ENCODE measurements at places on chromosomes 3 and 15.
A peak's percentile ranks its signal among the peaks of the same experiment; 100 is the strongest.

GRCh38 chr3:63998852-63999754 lies 24.2 kb downstream of the PSMD6 start:
- DNase-seq: no peak

- no peak for DNase-seq
Observed at GRCh38 chr3:66039590-66039887, 821 bp upstream of the MAGI1 start.

GRCh38 chr3:61562042-61562720 lies 810 bp downstream of the PTPRG start:
- DNase-seq: no peak

GRCh38 chr3:128585189-128585588 lies 65.4 kb downstream of the RPN1 start:
- no peak for DNase-seq

- DNase-seq: no peak
Observed at GRCh38 chr3:48997714-48998637, 7.9 kb downstream of the P4HTM start.

DNA sequence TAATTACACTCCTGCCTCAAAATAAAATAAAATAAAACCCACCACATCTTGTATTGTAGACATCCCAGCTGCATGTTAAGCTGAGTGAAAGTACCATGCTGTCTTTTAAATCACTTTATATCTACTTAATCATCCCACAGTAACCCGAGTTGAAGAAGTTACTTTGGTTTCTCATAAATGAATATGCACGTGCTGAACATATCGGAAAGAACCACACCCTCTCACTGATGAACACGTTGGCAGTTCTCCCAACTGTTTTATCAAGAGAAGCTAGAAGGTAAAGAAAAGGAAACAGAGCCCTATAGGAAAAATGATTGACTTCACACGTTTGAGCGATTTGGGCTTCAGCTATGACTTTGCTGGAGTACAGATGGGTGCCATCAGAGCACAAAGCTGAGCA lies 15.9 kb upstream of the TM4SF19 start:
- DNase-seq: no peak

- no peak for DNase-seq
Observed at GRCh38 chr15:98169551-98169950, 209.0 kb downstream of the ARRDC4 start.

DNA sequence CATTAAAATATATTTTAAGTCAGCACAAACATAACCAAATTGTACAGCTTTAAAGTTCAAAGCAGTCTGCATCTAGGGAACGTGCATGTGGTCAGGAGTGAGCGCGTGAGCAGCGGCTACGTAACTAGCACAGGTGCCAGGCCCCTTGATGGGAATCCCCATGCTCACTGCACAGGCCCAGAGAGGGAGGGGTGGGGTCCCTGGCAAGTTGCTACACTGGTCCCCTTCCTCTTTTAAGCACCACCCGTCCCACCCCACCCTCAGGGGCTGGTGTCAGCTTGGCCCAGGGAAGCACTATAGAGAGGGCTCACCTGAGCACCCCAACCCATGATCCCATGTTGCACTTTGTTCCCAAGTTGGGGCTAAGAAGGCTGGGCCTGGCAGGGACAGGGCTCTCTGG lies 835 bp upstream of the GMPPB start:
- DNase-seq: no peak

DNA sequence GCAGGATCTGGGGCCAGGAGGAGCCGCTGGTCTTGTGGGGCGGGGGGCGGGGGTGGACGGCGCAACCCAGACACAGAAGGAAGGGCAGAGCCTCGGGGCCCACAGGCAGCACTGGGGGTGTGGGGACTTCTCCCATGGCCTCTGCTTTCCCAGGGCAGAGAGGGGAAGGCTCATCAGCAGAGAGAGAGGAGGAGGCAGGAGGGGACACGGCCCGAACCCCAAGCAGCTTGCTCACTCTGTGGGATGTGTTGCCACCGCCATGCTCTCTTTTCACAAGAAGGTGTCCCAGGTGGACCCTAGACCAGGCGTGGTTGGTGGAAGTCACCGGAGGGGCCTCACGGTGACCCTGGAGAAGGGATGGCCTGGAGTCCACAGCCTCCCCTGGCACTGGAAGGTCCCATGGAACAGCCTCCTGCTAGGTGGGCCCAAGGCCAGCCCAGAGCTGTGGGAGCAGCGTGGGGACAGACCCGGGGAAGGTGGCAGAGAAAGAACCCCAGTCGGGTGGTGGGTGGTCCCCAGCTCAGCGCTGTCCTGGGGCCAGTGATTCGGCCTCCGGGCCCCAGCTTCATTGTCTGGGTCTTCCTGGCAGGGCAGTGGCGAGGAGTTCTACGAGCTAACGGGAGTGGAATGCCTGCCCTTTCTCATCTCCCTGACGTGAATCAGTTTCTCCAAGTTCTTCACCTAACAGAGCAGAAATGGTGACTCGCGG lies 46.8 kb upstream of the PCSK6 start:
- DNase-seq: no peak

GRCh38 chr15:41182266-41182665 lies 48.3 kb downstream of the EXD1 start:
- no peak for DNase-seq

- no peak for DNase-seq
Observed at GRCh38 chr3:143295201-143296080, 175.9 kb downstream of the CHST2 start.

- peak; percentile 88 for DNase-seq
Observed at GRCh38 chr3:148101061-148101460, 596.6 kb upstream of the AGTR1 start.

GRCh38 chr3:115628075-115628412 lies 4.7 kb downstream of the GAP43 start:
- no peak for DNase-seq

DNA sequence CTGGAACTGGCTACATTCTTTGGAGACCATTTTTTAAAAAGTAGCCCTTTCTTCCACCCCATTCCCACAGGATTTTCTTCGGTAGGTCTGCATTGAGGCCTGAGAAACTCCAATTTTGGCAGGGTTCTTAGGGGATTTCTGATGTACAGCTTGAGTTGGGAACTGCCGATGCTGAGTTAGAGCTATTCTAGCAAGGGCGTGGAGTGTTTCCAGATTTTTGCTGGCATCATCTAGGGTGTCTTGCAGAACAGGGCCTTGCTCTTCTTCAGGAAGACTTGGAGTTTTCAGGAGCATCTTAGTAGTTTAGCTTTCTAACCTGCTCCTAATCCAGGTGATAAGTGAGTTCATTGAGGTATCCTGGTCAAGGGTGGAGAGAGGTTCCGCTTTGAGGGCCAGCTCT lies 41.0 kb downstream of the SV2B start:
- DNase-seq: no peak

DNA sequence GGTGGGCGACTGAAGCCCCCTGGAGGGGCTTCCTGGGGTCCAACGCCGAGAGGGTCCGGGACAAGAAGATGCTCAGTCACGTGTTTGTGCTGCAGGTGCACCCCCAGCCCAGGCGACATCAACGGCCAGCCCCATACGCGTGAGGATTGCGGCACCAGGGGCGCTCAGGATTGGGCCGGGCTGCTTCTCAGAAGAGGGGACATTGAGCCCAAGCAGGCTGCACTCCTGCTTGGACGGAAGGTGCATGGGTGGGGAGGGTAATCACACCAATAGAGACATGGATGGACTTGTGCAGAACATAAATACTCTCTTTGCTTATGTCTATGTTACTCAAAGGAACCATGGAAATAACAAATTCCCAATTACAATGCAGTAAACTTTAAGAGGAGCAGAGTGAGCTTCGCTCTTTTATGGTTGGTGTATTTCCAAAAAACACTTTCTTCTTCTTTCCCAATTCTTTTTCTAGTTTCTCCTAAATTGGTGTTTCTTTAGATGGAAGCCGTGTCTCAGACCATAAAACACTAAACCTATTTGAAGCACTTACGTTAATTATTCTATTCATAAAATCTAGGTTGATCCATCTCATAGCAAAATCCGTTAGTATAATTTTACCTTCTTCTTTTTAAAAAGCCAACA lies 182.7 kb downstream of the GOLGA6L6 start:
- DNase-seq: no peak

- no peak for DNase-seq
Observed at GRCh38 chr15:57541271-57541670, 50.4 kb upstream of the MYZAP start.

- no peak for DNase-seq
Observed at GRCh38 chr3:183006396-183007002, 26.2 kb upstream of the DCUN1D1 start.
